Midbrain (tissue), 1 donor: ENCODE measurements at places on chromosomes 7 and 10.
A peak's percentile ranks its signal among the peaks of the same experiment; 100 is the strongest.

DNA sequence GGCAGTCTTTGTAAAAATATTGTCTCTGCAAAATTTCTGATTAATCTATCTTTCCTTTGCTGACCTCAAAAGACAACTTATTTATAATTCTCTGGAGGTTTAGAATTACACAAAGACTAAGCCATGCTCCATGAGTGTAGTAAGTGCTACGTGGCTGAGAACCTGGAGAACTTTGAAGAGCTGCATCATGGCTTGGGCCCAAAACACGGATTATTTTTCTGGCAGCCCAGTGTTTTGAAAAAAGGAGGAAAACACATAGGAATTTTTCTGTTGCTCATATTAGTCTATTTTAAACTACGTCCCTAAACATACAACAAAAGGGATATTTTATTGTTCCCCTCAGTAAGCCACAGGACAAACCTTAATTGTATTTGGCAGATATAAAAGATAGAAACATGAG lies 360.7 kb upstream of the MYO3A start:
- no peak for DNase-seq

DNA sequence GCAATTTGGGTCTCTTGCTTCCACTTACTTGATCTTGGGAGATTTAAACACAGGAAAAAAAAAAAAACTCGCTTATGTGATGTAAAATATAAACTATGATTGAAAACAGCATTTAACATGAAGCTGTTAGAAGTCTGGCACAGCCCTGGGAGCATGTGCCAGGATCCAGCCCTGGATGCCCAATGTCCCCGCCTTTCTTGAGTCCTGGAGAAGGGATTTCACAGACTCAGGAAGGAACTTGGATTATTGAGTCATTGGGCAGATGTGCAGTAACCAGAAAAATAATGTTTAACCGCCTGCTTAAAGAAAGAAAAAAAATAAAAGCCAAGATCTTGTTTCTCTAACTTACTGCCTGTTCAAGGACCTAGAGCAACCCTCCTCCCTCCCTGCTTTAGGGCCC lies 3.7 kb upstream of the JCAD start:
- no peak for DNase-seq

DNA sequence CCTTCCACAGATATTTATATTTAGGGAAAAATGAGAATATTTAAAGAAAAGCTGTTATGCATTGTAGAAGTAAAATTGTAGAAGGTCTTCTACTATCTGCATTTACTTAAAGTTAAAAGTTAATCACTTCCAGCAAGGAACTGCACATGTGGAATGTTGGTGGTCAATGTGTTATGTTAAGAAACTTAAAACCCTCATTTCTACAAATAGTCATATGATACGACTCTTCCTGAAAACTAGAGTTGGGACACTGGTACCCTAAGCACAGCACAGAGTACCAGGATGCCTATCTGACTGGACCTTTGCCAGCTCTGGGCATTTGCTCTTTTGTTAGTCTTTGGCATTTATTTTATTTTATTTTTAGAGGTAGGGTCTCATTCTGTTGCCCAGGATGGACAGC lies 524.2 kb upstream of the GALNT17 start:
- no peak for DNase-seq

DNA sequence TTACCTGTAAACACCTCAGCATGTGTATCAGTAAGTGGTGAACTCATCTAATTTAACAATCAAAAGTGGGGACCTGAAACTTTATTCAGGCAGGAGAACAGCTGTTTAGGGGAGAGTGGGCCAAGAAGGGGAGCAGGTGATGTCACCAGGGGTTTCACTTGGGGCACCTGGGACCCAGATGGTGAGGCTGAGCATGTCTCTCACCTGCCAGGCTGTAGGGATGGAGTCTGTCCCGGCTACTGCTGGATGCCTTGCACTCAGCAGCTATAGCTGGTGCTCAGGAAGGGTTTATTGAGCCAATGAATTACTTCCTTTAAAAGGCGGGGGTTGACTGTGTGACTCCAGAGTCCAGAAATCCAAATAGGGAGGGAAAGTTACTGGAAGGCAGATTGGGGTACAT lies 23.0 kb downstream of the CDH23 start:
- DNase-seq = no peak

- no peak for DNase-seq
These were observed 81.4 kb upstream of the PPP2R2D start for GRCh38 chr10:131819241-131820072.

GRCh38 chr7:1024876-1025742 lies 19.2 kb upstream of the GPR146 start:
- DNase-seq = no peak

DNA sequence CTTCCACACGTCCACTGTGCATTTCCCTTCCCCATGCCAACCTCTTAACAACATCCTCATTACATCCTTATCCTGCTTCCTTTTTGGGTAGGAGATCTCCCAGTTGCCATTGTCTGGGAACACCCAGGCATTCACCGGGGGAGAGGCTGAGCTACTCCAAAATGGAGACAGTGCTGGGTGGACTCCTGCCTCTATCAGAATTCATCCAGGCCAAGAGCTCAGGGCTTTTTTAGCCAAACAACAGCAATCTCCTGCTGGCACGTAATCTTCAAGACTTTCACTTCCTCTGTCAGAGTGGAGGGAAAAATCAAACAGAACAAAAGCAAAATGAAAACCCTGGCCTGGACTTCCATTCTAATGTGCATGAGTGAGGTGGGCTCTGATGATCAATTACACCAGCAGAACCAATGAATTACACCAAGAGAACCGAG lies 245.0 kb downstream of the PRPF18 start:
- DNase-seq = peak; percentile 19

DNA sequence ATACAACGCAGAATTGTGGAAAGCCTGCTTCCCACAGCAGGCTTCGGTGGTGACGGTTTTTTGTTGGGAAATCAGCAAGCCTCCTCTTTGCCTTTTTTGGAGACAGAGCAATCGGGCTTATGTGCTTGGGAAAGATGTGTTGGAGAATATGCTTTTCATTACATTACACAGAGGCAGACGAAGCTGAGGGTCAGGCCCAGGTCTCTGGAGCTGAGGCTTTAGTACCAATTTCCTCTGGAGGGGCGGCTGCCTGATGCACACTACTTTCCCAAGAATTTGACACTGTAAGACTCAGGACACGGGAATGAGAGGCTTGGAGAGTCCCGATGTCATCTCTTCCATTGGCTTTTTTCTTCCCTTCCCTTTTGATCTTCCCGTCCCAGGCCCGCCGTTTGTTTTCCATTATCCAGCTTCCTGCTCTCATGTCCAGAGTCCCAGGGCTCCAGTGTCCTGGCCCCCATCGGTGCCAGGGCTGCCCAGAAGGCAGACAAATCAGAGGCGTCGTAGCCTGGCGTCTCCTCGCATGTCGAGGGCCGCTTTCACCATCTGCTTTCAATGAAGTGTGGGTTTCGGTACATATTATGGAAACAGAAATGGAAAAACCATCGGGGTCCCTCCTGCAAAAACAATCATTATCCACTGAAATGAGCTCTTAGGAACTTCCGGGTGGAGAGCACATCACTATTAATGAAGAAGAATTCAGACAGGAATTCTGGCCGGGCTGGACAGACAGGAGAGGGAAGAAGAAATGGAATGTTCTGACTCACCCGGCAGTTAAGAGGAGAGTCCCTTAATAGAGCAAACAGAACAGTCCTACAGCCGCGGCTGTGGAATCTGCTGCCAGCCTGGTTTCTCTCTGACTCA lies 123.0 kb upstream of the JCAD start:
- no peak for DNase-seq

GRCh38 chr10:88187472-88187871 lies 324.0 kb downstream of the PTEN start:
- DNase-seq = no peak

DNA sequence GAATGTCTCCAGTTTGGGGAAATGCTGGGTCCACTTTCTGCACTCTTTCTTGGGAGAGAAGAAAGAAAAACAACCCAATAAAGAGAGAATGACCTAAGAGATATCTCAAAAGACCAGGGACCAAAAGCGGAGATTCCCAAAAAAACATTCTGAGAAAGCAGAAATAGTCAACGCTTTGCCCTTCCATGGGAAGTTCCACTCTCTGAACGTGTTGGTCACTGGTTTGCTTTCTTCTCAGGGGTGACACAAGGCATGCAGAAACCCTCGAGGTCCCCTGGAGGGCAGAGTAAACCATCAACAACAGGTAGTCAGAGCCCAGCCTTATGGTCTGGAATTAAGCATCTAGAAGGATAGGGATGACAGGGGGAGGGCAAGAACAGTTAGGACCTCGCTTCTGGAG lies 26.2 kb upstream of the AOAH start:
- DNase-seq = no peak

DNA sequence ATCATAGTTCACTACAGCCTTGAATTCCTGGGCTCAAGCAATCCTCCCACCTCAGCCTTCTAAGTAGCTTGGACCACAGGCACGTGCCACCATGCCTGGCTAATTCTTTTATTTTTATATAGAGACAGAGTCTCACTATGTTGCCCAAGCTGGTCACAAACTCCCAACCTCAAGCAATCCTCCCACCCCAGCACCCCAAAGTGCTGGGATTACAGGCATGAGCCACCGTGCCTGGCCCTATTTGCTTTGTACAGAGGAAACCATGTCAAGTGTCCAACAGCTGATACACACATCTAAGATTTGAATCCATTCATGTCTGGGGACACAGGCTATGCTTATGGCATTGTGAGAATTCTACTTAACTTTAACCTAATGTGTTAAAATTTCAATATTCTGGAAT lies 29.9 kb upstream of the MPP7 start:
- DNase-seq = no peak

GRCh38 chr7:133081119-133081598 lies 731 bp downstream of the CHCHD3 start:
- DNase-seq = no peak

GRCh38 chr7:74583630-74584029 lies 73.9 kb upstream of the GTF2I start:
- DNase-seq = no peak

DNA sequence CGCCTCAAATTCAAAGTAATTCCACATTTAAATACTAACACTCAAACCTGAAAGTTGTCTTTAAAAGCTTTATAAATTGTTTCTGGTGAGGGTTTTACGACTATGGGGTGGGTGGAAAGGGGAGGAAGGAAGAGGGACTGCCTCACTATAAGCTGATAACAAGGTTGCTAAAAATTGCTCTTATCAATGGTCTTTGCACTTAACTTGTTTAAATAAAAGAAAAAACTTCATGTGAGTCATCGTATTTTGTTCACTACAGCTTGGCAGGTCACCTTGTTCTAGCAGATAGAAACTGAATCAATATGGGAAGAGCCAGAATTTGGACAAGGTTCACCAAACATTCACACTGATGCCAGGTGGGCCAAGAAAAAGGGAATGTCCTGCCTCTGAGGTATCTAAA lies 129.2 kb downstream of the TES start:
- no peak for DNase-seq

DNA sequence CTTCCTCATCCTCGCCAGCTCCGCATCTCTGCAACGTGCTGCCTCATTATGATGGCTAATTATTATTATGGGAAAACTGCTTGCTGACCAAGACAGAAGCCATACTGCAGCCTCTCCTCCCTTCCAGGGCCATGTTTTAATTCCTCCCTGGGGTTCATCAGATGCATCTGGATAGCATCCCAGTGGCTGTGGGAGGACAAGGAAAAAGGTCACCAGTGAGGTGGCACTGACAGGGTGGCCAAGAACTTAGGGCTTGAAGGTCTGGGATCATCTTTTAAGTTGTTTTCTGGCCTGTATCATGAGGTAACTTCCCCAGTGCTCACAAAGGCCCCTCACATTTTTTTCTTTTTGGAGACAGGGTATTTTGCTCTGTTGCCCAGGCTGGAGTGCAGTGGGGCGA lies 39.6 kb downstream of the KCNH2 start:
- no peak for DNase-seq

GRCh38 chr7:108008827-108009226 lies 5.9 kb upstream of the LAMB1 start:
- DNase-seq = no peak

DNA sequence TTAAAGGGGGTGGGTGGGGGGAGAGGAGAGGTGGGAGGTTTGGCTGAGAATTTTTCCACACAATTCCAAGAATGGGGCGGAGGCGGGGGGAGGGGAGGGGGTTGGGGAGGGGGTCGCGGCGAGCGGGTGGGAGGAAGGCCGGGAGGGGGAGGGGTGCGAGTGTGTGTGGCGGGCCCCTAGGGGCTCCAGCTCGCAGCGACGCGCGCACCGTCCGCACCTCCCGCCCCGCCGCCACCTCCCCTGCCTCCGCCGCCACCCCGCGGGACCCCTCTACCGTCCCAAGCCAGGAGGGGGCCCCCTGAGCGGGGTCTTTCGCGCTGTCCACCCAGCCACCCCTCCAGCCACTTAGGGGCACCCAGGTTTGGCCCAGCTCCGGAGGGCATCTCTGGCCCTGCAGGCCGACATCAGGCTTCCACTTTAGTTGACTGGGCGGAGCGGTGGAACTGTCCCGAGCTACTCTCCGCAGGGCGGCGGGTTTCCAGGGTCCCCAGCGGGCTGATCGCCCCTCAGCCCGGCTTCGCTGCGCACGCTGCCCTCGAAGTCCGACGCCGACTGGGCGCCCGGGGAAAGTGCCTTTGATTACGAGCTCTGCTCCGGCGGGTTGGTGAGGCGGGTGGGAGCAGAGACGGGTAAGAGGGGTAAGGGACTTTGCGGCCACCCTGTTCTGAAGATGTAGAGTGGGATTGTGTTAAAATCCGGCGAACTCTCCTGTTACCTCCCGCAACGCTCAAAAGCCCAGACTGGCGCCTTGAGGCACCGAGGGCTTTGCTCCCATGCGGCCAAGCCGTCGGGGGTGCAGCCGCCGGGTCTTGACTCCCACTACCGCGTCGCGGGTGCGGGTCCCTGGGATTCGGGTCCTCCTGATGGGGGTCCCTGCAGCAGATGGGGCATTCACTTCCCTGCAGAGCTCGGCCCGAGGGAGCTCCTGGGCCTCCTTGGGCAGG lies 1.8 kb upstream of the VAX1 start:
- no peak for DNase-seq

DNA sequence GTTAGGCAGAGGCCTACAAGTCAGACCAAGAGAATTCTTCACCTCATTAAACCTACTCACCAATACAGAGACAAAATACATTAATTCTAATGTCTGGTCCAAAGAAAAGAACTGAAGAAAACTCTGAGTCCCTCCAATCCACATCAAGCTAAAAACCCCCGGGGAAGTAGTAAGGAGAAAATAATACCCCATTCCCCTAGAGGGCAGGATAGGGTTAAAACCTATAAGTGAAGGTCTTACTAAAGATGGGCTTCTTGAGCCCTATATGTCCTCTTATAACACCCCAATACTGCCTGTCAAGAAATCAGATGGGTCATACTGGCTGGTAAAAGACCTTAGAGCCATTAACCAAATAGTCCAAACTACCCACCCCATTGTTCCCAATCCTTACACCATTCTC lies 141.3 kb upstream of the TMEM106B start:
- DNase-seq = no peak

GRCh38 chr7:15130666-15131541 lies 228.4 kb upstream of the DGKB start:
- DNase-seq = no peak

- no peak for DNase-seq
These were observed 278.5 kb downstream of the DNAJB6 start for GRCh38 chr7:157615101-157615817.
